Glutamatergic neuron (in vitro differentiated cells): ENCODE measurements at places on chromosomes 12 and 14.

DNA sequence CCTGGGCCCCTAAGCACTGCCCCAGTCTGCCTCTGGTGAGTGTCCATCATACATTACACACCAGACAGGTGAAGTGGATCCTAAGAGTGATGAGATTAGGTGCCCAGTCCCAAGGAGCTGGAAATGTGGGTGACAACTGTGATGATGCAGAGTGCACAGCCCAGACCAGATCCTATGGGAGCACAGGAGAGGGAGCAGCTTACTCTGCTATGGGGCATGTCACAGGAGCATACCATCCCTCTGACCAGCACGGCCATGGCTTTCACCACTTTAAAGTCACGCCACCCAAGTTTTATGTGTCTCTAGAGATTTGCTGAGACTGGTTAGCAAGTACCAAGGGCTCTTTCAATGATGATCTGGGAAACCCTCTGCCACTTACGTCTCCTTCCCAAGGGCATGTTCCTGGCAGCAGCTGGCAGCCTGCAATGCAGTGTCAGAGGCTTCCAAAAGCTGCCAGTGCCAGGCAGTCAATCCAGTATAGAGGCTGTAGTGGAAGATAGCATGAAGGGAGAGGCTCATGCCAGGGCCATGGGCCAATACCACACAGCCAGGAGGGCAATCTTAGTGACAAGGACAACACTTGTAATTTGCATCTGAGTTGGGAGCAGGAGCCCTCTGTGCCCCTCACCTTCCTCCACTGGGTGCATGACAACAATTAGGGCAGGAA, 40.2 kb downstream of the STAB2 start:
- DNase-seq: no peak

DNA sequence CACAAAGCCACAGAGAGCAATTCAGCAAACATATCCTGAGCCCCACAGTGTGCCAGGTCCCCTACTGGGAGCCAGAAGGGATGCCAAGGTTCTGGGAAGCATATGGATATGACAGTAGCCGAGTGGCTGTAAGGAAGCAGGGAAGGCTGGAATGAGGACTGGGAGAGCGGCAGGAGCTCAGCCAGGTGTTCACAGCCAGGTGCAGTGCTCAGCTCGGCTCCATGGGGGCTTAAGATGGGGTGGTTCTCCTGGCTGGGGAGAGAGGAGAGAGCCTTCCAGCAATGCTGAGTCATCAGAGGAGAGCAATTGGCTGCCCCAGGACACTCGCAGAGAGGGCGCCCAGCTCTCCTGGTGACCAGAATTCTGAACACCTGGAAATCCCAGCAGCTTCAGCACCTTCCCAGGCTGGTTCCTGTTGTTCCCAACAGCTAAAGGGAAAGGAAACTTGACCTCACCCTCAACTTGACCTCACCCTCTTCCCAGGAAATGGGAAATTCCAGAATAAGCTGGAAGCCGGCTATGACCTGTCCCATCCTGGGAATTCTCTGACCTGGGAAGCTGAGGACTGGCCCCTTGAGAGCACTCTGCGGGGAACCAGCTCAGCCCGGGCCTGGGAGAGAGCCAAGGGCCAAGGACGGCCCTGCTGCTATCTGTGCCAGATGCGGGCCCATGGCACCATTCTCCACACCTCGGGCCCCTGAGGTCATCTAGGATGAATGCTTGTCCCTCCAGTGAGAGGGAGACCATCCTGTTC, 34.6 kb downstream of the SLC6A12 start:
- DNase-seq: no peak

DNA sequence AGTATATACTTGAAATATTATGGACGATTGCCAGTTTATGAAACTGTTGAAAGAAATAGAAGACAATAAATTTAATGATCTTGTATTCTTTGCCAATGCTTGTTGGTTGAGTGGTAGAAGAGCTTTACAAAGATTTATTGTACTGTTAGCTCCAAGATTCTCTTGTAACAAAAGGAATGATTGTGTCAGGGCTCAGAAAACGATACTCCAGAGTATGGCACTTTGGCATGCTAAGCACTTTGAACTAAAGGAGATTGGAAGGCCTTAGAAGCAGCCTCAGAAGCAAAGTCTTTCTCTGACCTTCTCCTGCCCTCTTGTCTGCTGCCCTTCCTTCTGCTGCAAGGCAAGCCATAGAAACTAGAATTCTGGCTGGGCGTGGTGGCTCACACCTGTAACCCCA, 4.2 kb upstream of the NGDN start:
- DNase-seq: no peak

DNA sequence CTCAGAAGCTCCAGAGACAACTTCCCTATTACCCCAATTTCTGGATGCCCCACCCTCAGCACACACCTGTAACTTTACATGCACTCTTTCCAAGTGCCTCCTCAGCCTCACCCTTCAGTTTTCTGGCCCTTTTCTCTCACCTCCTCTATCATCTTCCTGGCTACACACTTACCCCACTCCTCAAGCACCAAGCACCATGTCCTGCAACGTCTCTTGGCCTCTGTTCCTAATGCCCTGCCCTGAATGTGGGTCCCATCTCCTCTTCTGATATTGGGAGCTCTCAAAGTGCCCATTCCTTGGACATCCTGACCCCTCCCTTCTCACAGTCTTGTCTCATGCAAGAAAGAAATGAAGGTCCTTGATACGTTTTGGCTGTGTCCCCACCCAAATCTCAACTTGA, 1.2 kb downstream of the KRT72 start:
- no peak for DNase-seq

GRCh38 chr14:48665077-48665784, 920.9 kb downstream of the RPS29 start:
- DNase-seq: no peak

- no peak for DNase-seq
These were observed 1188.2 kb upstream of the TMEM132C start for GRCh38 chr12:127078577-127079350.

DNA sequence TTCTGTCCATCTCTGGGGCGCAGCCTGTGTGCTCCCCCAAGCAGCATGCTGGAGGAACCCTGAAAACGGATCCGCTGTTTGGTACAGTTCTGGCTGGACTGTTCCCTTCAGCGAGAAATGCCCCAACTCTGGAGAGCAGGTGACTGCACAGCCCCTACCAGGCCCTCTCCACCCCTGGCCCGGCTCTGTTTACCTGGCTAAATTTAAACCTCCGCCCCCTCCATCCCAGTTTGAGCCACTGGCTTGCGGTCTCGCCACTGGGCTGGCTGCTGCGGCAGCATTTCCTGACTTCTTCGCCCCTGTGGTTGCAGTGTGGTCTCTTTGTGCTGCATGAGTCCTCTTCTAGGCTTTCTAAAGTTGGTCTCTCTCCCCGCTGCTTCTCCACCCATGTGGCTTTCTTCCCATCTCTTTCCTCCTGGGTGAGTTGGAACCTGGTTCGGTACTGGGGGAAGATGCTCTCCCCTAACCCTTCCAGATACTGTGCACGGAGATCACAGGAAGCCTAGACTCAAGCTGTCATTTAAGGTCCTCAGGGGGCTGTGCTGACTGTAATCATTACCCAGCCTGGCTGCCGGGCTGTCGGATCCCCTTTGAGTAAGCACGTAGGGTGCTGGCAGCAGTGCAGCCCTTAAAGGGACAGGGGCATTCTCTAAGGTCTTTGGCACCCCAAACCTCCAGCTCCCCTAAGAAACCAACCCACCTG, 60.6 kb downstream of the FBXL14 start:
- DNase-seq: peak; percentile 49

DNA sequence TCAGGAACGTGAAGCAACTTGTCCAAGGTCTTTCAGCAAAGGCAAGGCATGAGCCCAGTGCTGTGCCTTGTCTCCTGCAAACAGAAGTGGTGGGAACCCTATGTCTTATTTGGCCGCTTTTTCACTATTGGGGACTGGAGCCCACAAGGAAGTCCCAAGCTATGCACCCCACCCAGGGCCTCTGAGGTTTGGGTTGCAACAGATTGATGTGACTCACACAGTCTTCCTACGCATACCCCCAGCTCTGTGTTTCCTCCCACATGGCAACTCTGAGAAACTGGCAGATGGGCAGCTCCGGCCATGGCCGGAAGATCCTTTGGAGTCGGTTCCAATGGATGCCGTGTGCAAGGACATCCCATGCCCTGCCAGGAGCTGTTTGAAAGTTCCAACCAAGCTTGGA, 28.3 kb upstream of the CMKLR1 start:
- DNase-seq: no peak

DNA sequence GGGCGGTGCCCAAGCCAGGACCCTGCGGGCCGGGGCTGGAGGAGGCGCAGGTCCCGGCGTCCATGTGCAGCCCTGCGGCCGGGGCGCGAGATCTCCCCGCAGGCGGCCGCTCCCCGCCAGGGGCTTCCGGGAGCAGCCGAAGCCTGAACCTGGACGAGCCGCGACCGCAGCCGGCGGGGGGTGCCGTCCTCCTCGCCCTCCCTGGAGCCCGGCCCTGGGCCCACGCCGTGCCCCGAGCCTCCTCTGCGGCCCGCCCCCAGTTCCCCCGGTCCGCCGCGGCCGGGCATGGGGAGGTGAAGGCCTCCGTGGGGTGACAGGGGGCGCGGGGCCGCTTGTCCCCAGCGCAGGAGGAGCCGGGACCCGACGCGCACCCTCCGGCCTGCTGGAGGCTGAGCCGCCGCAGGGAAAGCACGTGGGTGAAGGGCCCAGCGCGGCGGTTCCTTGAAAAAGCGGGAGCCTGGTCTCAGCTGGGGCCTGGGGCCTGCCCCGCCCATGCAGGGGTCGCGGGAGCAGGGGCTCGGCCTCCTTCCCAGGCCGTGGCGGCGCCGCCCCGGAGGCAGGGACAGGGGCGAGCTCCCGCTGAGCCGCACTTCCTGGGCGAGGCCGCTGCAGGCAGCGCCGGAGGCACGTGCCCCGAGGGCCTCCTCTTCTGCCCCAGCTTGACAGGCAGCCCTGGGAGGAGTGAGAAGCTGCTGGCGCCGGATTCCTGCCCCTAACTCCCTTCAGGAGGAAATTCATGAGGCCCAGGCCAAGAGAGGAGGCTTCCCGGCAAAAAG, 55.6 kb upstream of the PPP2R5C start:
- DNase-seq: peak; percentile 51

GRCh38 chr14:67609642-67610310, 9.7 kb upstream of the PIGH start:
- no peak for DNase-seq

GRCh38 chr12:61667676-61668075, 592.5 kb upstream of the USP15 start:
- no peak for DNase-seq

GRCh38 chr14:30419037-30419436, 139.9 kb upstream of the G2E3 start:
- DNase-seq: no peak

DNA sequence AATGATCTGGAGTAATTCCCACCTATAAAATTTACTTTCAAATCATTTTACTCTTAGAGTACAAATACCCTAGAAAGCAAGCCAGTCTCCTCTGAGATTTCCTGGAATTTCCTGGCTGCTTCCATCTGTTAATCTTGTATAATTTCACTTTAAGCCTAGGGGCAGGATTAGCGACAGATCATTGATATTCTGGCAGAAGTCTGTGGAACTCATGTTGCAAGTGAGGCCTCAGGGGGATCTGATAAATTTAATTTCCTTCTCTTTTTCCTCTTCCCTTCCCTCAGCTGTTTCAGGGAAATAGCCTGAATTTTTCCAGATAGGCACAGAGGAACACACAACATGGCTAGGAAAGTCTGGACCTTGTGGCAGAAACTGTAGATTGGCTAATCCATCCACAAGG, 5.9 kb upstream of the KRT6A start:
- DNase-seq: no peak

GRCh38 chr12:47277972-47278448, 198.3 kb upstream of the AMIGO2 start:
- DNase-seq: no peak

DNA sequence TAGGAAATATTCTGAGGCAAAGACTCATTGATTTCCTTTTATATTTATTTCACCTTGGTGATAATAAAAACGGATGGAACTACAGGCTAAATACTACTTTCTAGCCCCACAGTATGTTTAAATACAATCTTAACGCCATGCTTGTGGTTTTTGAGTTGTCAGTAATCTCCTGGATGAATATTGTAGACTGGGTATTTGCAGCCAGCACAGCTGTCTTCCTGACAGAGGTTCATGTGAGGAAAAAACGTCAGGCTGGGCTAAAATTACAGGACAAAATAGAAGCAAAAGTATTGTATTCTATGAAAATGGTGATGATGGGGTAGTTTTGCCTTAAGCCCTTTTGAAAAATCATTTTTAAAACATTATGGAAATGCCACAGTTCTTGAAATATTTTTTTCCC, 140.9 kb downstream of the CCDC91 start:
- no peak for DNase-seq

- no peak for DNase-seq
These were observed 69.7 kb upstream of the SLC38A2 start for GRCh38 chr12:46442239-46442638.

DNA sequence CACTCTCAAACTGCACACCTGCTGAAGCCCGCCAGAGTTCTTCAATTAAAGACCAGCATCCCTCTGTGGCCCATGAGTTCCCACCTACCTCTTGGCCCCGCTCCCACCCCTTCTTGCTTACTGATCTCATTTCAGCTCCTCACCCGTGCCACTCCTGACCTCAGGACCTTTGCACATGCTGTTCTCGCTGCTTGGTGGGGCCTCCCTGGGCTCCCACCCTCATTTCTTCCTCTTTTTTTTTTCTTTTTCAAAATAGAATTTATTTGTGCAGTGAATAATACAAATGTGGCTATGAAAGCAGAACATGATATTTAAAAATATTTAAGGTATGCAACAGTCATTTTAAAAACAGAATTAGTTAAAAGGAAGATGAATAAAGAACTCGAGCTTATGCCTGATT, 8.5 kb upstream of the SERPINA9 start:
- DNase-seq: no peak

- DNase-seq: no peak
These were observed 13.3 kb upstream of the GRIP1 start for GRCh38 chr12:66692170-66692569.

- DNase-seq: no peak
These were observed 14.6 kb downstream of the RAPGEF3 start for GRCh38 chr12:47744005-47744651.

- no peak for DNase-seq
These were observed 167.9 kb upstream of the AVPR1A start for GRCh38 chr12:63318933-63319332.

GRCh38 chr12:98591209-98591608, 2.3 kb upstream of the SLC25A3 start:
- DNase-seq: no peak

- DNase-seq: no peak
These were observed 77.7 kb downstream of the LGR5 start for GRCh38 chr12:71517145-71517846.

DNA sequence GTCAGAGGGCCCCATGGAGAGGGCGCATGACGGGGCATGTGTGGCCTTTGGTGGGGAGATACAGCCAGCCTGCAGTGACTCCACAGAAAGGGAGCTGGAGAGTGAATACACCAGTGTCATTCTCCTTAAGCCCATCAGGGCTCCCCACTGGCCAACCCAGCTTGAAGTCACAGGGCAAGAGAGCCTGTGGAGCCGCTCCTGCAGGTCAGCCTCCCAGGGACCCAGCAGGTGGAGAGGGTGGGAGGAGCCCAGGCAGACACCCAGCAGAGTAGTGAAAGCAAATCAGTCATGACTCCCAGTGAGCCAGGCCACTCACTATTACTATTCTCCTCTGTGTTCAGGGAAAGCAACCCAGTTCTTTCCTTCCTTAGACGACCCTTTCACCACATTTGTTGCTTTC, 110.0 kb upstream of the CPM start:
- no peak for DNase-seq
